ENCODE measurements at places on chromosomes 12 and 14.

DNA sequence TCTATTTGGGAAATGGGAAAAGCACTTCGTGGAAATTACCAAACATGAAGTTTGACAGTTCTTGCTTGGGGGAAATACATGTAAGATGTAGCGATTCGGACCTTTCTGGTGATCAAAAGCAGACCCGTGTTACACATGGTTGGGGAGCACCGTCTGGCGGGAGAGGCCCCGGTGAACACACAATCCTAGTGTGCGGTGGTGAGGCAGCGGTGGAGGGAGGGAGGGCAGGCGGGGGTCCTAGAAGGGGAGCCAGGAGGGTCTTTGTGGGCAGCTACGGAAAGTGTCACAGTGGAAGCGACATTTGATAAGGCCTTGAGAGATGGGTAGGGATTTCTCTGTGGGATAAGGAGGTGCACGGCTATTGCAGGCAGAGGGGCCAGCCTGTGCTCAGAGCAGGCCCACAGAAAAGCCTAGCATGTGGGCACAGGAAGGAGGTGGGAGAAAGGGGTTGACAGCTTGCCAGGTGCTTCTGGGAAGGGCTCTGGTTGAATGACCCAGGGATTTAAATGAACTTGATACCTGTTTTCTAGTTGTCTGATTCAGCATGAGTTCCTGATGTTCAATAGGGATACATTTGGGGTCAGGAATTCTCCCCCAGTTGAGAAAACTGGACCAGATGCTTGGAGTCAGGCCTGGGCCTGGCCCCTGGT is 7.2 kb downstream of the MVK start:
- no peak for DNase-seq

GRCh38 chr14:54981698-54982097 is 45.2 kb downstream of the WDHD1 start:
- DNase-seq, result no peak

DNA sequence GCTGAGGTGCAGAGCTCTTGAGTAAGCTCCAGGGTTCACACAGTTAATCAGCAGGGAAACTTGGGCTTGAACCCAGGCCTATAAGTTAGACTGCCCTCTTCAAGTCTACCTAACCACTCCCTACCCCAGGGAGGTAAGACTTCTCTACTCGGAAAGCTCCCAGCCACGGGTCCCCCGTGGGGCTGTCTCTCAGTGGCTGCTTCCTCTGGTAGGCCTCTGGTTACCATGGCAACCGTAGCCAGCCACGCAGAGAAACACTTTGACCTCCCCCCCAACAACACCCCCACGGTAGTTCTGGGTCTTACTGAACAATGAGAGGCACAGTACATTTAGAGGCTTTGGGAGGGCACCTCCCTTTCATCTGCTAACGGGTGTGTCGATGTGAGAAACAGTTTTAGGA is 245.2 kb downstream of the AACS start:
- DNase-seq, result no peak

DNA sequence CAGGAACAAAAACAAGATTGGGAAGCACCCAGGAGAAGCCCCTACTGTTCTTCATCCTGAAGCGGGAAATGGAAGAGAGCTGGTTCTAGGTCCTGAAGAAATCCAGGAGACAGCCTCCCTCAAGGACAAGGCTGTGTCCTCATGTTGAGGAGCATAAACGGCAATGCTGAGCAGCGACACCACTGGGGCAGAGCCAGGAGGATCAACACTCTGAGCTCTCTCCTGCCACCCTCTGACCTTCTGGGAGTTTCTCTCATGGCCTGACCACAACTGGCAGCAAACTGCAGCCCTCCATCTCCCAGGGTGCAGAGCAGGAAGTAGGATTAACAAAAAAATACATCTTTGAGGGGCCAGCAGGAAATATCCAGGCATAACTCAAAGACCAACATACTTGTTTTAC is 1292.2 kb upstream of the TMEM132C start:
- DNase-seq, result no peak

GRCh38 chr12:3596703-3597415 is 105.9 kb downstream of the PRMT8 start:
- no peak for DNase-seq

Measured in stimulated activated CD8-positive, alpha-beta memory T cell treated with anti-CD3 and anti-CD28 coated beads, Interleukin-7, amount 100 ng/mL, for 48 hours (primary cell).